Activated CD4-positive, alpha-beta memory T cell treated with anti-CD3 and anti-CD28 coated beads for 36 hours (primary cell): ENCODE measurements at places on chromosomes 3 and 15. TPM values are rescaled to one million over a fixed set of nuclear protein-coding genes. Genes with fewer than 3 reads are reported as not detected.

The ASB14 gene
- total RNA-seq, result not detected

The HIGD2B gene
- total RNA-seq, result 0.27 TPM

The CAND2 gene
- total RNA-seq, result 1.6 TPM

The RTP1 gene
- not detected for total RNA-seq

The RPP25 gene
- total RNA-seq, result 3.8 TPM

The CCR8 gene
- total RNA-seq, result 0.48 TPM

The CPNE9 gene
- total RNA-seq, result not detected

The TNFSF10 gene
- 31.8 TPM for total RNA-seq

The FBN1 gene
- total RNA-seq, result 0.52 TPM

The ANKRD34C gene
- not detected for total RNA-seq

The FGF7 gene
- total RNA-seq, result not detected
